IPS DF 6.9 (cell line): ENCODE measurements at places on chromosomes 12 and 14.

GRCh38 chr12:53103860-53104305 lies 597 bp downstream of the SOAT2 start:
- no peak overlapping the region for H3K4me3 ChIP-seq
- peaks cover 1% of the 10 kb centered on the region; the same call in 1 of the 2 replicates for H3K27me3 ChIP-seq

- no peak for DNase-seq
- peaks cover 4% of the 10 kb centered on the region; the same call in 1 of the 2 replicates for H3K4me1 ChIP-seq
- no peak overlapping the region for H3K27ac ChIP-seq
- no peak overlapping the region for H3K4me3 ChIP-seq
These were observed 7.0 kb downstream of the RTL1 start for GRCh38 chr14:100896369-100897060.

DNA sequence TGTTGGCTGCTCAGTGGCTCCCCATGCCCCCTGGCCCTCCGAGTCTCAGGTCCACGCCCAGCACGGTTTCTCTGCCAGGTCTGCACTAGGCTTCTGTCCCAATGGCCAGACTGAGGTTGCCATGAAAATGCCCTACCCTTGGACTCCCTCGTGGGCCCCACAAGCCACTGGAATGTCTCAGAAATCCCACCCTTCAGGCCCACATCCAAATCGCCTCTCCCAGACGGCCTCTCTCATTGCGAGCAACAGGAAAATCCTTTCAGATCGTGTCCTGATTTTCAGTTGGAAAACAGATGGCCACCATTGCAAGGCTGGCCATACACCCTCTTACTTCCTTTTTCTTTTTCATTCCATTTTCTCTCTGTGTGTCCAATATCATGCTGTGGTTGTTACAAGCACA lies 77.3 kb downstream of the IRF2BPL start:
- H3K27ac ChIP-seq, result no peak overlapping the region
- no peak for DNase-seq
- no peaks in the 10 kb centered on the region for H3K36me3 ChIP-seq
- H3K4me3 ChIP-seq, result no peak overlapping the region
- H3K27me3 ChIP-seq, result no peaks in the 10 kb centered on the region
- H3K4me1 ChIP-seq, result peaks cover 7% of the 10 kb centered on the region

DNA sequence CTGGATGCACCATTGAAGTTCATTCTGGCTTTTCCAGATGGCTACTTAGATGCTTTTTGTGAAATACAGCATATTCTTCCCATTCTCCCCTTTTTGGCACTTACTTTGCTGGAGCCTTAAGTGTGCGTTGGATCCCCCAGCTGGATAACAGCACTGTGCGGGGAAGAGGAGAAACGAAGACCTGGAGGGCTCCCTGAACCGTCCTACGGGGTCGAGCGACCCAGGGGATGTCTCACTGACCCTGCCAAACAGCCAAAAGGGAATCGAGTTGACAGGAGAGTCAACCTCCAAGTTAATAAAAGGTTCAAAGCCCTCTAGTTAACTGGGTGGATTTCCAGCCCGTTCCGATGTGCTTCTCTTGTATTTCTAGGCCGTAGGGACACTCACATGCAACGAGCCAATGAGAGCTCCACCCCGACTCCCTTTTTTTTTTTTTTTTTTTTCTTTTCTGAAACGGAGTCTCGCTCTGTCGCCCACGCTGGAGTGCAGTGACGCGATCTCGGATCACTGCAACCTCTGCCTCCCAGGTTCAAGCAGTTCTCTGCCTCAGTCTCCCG lies 1.0 kb upstream of the CAMKK2 start:
- H3K4me1 ChIP-seq, result no peaks in the 10 kb centered on the region
- H3K27me3 ChIP-seq, result no peaks in the 10 kb centered on the region
- no peak for DNase-seq
- no peak overlapping the region for H3K27ac ChIP-seq
- peak overlapping the region; percentile 46; the same call in 1 of the 2 replicates for H3K4me3 ChIP-seq

DNA sequence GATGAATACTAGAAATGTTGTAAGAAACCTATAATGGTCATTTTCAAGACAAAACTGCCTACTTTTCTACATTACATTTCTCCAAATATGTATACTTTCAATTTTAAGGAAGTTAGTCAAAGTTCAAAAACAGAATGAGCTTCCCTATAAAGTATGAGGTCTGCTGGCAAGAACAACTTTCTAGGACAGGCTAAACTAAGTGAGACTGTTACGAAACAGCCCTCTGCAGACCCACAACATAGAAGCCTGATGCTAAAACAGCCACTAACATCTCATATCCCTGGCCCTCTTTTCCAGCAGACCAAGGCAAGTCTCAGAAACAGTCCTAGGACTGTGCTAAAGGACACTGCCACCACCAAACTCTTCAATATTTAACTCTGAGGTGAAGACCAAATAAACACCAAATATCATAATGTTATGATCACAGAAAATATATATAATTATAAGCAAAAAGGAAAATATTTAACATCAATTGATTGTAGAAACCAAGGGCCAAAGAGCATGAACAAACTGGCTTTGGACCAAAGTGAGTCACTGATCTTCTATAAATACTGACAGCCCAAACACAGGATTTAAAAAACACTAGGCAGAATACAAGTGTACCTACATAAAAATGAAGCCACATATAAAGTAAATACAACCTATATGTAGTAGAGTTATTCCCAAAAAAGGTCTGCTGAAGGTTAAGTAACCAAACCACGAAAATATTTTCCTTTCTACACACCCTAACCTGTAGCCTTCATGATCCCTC lies 27.7 kb downstream of the PPP4R3A start:
- H3K36me3 ChIP-seq, result peaks cover 5% of the 10 kb centered on the region; the same call in 1 of the 2 replicates
- no peak overlapping the region for H3K27ac ChIP-seq
- no peak overlapping the region for H3K4me3 ChIP-seq
- H3K27me3 ChIP-seq, result no peaks in the 10 kb centered on the region
- no peaks in the 10 kb centered on the region for H3K4me1 ChIP-seq

DNA sequence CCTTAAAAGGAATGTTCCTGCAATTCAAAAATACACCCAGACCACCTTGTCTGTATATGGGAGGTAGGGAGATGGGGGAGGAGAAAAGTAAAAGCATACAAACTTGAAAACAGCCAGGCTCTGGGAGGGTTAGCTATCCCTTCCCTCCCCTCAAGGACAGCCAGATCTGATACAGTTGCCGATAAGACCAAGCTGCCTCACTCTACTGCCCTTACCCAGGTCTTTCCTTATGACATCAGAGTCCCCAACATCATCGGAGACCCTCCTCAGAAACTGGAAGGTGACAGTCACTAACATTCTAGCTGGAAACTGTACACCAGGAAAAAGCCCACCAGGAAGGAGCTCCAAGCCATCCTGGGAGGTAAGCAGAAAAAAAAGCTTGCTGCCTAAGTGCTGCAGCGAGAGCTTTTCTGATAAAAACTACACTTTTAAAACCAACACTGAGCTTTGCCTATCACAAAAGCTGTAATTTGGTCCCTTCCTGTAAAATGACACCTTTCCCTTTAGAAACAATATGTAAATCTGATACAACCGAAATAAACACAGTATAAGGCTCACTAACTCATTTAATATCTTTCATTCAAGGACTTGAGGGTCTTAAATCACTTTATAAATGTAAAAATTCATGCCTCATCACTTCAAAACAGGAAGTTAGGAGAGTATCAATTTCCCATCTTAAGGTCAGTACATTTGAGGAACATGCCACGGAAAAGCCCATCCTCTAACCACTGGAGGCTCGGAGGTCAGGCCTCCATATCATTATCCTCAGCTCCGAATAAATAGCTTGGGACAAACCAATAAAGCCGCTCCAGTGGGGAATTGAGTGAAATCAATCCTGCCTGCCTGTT lies 20.4 kb upstream of the PLEKHH1 start:
- H3K36me3 ChIP-seq, result no peaks in the 10 kb centered on the region
- H3K4me1 ChIP-seq, result no peaks in the 10 kb centered on the region; the same call in 1 of the 2 replicates
- H3K4me3 ChIP-seq, result no peak overlapping the region
- no peak for DNase-seq
- H3K27ac ChIP-seq, result no peak overlapping the region

GRCh38 chr12:120725151-120725658 lies 421 bp upstream of the ACADS start:
- peaks cover 19% of the 10 kb centered on the region for H3K36me3 ChIP-seq
- peak overlapping the region; percentile 11; the same call in 1 of the 2 replicates for H3K4me3 ChIP-seq
- H3K27me3 ChIP-seq, result no peaks in the 10 kb centered on the region
- H3K4me1 ChIP-seq, result no peaks in the 10 kb centered on the region

DNA sequence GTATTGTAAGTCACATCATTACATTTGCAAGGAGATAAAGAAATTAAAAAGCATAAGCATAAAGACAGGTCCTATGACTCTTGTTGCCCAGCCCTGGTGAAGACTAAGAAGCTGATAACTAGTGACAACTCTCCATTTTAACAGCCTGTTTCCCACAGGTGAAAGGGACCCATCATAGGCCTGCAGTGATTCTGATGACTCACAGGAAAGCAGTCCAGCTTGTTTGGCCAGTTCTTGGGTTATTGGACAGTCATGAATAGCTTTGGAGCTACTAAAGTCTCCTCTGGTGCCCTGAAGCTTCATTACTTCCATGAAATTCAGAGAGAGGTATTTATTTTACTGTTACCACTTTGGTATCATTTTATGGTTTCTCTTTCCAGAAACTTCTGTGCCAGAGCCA lies 55.5 kb upstream of the DYRK2 start:
- DNase-seq, result no peak
- no peak overlapping the region for H3K27ac ChIP-seq
- no peaks in the 10 kb centered on the region for H3K36me3 ChIP-seq
- no peaks in the 10 kb centered on the region for H3K4me1 ChIP-seq
- no peaks in the 10 kb centered on the region for H3K27me3 ChIP-seq

- peak; percentile 72 for DNase-seq
- no peaks in the 10 kb centered on the region for H3K4me1 ChIP-seq
- no peaks in the 10 kb centered on the region for H3K27me3 ChIP-seq
These were observed 33.4 kb upstream of the FAM181A start for GRCh38 chr14:93893661-93894261.

DNA sequence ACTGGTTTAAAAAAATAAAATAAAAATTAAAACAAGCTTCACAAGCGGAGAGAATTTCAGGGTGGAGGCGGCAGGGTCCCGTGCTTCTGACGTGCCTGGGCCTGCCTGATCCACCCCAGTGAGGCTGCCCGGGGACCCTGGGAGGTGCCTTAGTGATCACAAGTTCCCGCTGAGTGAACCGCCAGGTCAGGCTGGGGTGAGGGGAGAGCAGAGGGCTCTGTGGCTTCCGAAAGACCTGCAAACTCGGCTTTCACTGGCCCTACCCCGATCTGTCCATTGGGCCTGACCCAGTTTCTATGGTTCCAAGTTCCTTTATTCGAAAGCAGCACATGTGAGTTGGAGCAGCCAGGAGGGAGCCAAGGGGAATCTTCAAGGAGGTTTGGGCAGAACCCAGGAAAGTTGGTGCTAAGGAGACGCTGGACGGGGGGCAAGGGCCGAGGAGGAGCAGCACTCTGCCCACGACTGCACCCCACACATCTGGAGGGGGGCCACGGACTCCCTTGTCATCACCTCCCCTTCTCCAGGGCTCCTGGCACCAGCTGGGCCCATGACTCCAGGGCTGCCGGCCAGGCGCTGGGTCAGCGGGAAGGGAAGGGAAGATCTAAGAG lies 12.9 kb downstream of the MMP14 start:
- no peak overlapping the region for H3K4me3 ChIP-seq
- peaks cover 19% of the 10 kb centered on the region for H3K36me3 ChIP-seq
- H3K27ac ChIP-seq, result no peak overlapping the region
- H3K4me1 ChIP-seq, result peaks cover 8% of the 10 kb centered on the region
- DNase-seq, result no peak

- no peak for DNase-seq
- H3K36me3 ChIP-seq, result no peaks in the 10 kb centered on the region
- no peaks in the 10 kb centered on the region for H3K27me3 ChIP-seq
- no peak overlapping the region for H3K27ac ChIP-seq
- no peak overlapping the region for H3K4me3 ChIP-seq
These were observed 25.9 kb downstream of the DUSP6 start for GRCh38 chr12:89326239-89327040.

DNA sequence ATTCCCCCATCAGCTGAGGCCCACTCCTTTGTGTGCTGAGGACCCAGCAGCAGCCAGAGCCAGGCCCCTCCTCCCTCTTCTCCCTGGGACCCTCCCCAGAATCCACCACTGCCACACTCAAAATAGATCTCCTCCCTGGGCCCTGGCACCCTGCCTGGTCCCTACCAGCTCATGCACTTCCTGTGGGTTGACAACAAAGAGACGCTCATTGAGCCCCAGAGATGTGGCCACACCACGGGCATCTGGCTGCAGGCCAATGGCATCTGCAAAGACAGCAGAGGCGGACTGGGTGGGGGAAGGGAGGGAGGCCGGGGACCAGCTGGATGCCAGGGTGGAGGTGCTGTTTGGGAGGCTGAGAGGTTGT lies 16.0 kb upstream of the ENDOU start:
- H3K27me3 ChIP-seq, result no peaks in the 10 kb centered on the region
- H3K4me1 ChIP-seq, result no peaks in the 10 kb centered on the region
- H3K4me3 ChIP-seq, result no peak overlapping the region
- H3K27ac ChIP-seq, result no peak overlapping the region

GRCh38 chr12:29376118-29376517 lies 4.9 kb downstream of the ERGIC2 start:
- H3K36me3 ChIP-seq, result no peaks in the 10 kb centered on the region
- no peak overlapping the region for H3K4me3 ChIP-seq
- H3K4me1 ChIP-seq, result no peaks in the 10 kb centered on the region
- DNase-seq, result no peak
- no peaks in the 10 kb centered on the region for H3K27me3 ChIP-seq

GRCh38 chr12:85390266-85390665 lies 110.2 kb downstream of the ALX1 start:
- no peaks in the 10 kb centered on the region for H3K4me1 ChIP-seq
- H3K36me3 ChIP-seq, result no peaks in the 10 kb centered on the region
- no peak for DNase-seq
- no peaks in the 10 kb centered on the region for H3K27me3 ChIP-seq

GRCh38 chr14:74429991-74430390 lies 4.0 kb upstream of the SYNDIG1L start:
- H3K27me3 ChIP-seq, result no peaks in the 10 kb centered on the region
- H3K36me3 ChIP-seq, result no peaks in the 10 kb centered on the region
- DNase-seq, result no peak
- H3K27ac ChIP-seq, result no peak overlapping the region

- H3K36me3 ChIP-seq, result no peaks in the 10 kb centered on the region
- H3K27me3 ChIP-seq, result no peaks in the 10 kb centered on the region
- H3K27ac ChIP-seq, result no peak overlapping the region
These were observed 201.9 kb downstream of the DAD1 start for GRCh38 chr14:22386924-22387775.

- no peaks in the 10 kb centered on the region; the same call in 1 of the 2 replicates for H3K27me3 ChIP-seq
- no peaks in the 10 kb centered on the region for H3K36me3 ChIP-seq
- H3K4me1 ChIP-seq, result peaks cover 2% of the 10 kb centered on the region; the same call in 1 of the 2 replicates
- no peak overlapping the region for H3K27ac ChIP-seq
These were observed 556 bp upstream of the PGF start for GRCh38 chr14:74956027-74956279.

DNA sequence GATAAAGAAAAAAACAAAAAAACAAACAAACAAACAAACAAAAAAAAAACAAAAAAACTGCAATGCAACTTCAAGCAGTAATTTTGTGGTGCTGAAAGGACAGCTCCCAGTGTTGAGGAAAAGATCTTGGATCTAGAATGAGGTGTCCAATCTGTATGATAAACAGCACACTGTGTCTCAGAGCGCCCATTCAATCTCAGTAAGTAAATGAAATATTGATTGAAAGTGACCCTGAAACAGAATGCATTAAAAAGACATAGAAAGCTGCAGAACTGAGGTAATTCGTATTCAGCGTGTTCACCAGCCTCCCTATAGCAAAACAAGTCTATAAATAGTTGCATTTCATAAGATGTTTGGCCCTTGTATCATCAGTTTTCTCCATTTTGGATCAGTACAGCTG lies 153.0 kb downstream of the NOVA1 start:
- H3K27ac ChIP-seq, result no peak overlapping the region
- no peak overlapping the region for H3K4me3 ChIP-seq
- H3K36me3 ChIP-seq, result no peaks in the 10 kb centered on the region
- H3K27me3 ChIP-seq, result no peaks in the 10 kb centered on the region

- no peak overlapping the region for H3K27ac ChIP-seq
- H3K4me1 ChIP-seq, result no peaks in the 10 kb centered on the region
- no peaks in the 10 kb centered on the region for H3K36me3 ChIP-seq
- DNase-seq, result no peak
These were observed 66.7 kb upstream of the STXBP6 start for GRCh38 chr14:25116607-25117006.
